ENCODE measurements at places on chromosomes 16 and 17. TPM values are rescaled to one million over a fixed set of nuclear protein-coding genes. Genes with fewer than 3 reads are reported as not detected.
A peak's percentile ranks its signal among the peaks of the same experiment; 100 is the strongest.

- no peak for DNase-seq
- no peaks in the 10 kb centered on the region for H3K27me3 ChIP-seq
- no peak overlapping the region for H3K27ac ChIP-seq
Observed at GRCh38 chr17:48335858-48336500, 94.0 kb downstream of the SKAP1 start.

- DNase-seq, result no peak
- H3K4me3 ChIP-seq, result no peak overlapping the region
- H3K4me1 ChIP-seq, result no peaks in the 10 kb centered on the region
- H3K27ac ChIP-seq, result no peak overlapping the region
Observed at GRCh38 chr17:80092959-80093358, 8.4 kb upstream of the GAA start.

GRCh38 chr17:57735707-57736106 lies 9.4 kb downstream of the CCDC182 start:
- no peaks in the 10 kb centered on the region for H3K4me1 ChIP-seq
- H3K4me3 ChIP-seq, result no peak overlapping the region
- H3K27ac ChIP-seq, result no peak overlapping the region
- no peaks in the 10 kb centered on the region for H3K27me3 ChIP-seq
- no peaks in the 10 kb centered on the region for H3K36me3 ChIP-seq
- peak; percentile 10 for DNase-seq

DNA sequence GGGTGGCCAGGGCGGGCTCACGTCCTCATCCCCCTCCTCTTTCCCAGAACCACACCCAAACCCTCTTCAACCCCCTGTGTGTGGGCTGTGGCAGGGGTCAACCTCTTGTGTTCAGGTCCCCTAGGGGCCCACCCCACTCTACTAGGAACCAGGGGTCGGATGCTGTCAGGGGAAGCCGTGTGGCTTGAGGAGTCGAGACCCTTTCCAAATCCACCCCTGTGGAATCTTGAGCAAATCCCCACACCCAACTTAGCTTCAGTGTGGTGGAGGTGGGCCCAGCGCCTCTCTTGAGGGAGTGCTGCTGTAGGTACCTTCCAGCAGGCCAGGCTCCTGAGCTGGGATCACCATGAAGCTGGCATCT lies 121.5 kb downstream of the MRM1 start:
- DNase-seq, result no peak
- no peaks in the 10 kb centered on the region for H3K27me3 ChIP-seq

GRCh38 chr16:20948444-20948843 lies 47.9 kb downstream of the LYRM1 start:
- H3K36me3 ChIP-seq, result no peaks in the 10 kb centered on the region
- DNase-seq, result no peak
- H3K4me3 ChIP-seq, result no peak overlapping the region
- H3K27ac ChIP-seq, result no peak overlapping the region

The ZNF75A gene
- 42.2 TPM for total RNA-seq

The PRDM7 gene
- total RNA-seq, result not detected

The SHPK gene
- total RNA-seq, result 3.4 TPM

DNA sequence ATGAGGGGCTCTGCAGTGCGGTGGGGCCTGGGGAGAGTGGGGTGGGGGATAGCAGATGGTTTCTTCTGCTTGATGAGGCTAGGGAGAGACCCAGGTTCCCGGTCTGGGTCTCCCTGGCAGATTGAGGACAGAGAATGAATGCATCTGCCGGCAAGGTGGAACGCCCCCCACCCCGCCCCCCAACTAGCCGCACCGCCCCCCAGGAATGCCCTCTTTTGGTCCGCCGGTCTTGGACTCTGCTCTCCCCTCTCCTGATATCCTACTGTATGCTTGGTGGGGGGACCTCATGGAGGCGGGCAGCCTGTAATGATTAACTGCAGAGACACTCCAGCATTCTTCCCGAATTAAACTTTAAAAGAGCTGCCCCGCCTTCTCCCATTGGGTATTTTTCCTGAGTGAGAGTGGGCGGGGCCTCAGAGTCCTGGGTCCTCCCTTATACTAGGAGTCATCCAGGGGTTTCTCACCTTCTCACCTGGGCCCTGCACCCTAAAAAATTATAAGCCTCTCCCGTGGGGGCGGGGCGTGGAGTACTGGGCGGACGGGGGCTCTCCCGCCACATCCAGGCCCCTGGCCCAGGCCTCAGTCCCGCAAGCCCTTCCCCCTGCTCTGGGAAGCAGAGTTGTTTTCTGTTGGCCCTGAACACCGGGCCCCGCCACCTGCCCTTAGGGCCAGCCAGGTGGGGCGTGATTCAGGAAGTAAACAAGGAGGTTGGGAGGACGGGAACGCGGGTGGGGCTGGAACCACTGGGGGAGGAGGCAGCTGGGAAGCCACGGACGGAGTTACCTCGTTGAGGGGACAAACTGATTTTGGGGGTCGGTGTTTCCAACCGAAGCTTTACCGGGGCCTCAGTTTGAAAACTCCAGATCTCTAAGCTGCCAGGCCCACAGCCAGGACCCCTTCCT lies 1.5 kb downstream of the GRB7 start:
- no peaks in the 10 kb centered on the region for H3K36me3 ChIP-seq
- no peak overlapping the region for H3K27ac ChIP-seq
- H3K27me3 ChIP-seq, result peaks cover 22% of the 10 kb centered on the region
- H3K4me3 ChIP-seq, result no peak overlapping the region
- DNase-seq, result no peak

The NPW gene
- total RNA-seq, result 0.80 TPM

DNA sequence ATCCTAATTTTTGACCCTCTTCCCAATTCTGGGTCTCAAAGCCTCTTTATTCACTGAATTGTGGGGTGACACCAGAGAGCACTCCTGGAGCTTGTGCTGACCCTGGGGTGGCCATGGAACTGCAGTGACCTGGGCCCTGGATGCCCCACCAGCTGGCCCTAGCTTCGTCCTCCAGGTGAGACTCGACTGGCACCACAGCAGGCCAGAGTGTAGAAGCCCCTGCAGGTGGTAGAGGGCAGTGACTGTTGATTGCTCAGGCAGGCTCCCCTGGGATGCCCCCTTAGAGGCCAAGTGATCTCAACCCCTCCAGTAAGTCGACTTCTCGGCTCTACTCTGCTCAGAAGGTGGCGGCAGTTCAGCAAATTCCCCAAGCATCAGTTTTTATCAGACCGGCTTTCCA lies 6.4 kb downstream of the FA2H start:
- DNase-seq, result no peak
- H3K4me3 ChIP-seq, result no peak overlapping the region
- H3K4me1 ChIP-seq, result no peaks in the 10 kb centered on the region
- H3K27ac ChIP-seq, result no peak overlapping the region
- H3K27me3 ChIP-seq, result peaks cover 7% of the 10 kb centered on the region

DNA sequence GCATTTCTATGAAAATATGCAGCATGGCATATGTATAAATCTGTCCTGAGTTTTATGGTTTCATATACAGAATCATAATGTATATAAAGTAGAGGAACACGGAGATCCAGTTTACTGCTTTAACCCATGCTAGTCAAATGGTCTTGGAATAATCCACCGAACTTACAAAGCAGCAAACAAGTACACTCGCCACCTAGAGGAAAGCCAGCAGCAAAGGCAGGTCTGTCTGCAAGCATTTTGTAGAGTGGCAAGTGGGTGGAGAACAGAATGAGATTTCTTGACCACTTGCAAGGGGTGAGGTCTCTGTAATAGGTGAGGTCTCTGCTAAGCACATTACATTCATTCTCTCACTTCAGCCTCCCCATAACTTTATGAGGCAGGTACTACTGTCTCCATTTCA lies 308.3 kb downstream of the CA10 start:
- H3K27me3 ChIP-seq, result peaks cover 2% of the 10 kb centered on the region
- no peak overlapping the region for H3K4me3 ChIP-seq
- H3K27ac ChIP-seq, result no peak overlapping the region
- H3K4me1 ChIP-seq, result no peaks in the 10 kb centered on the region
- DNase-seq, result no peak

GRCh38 chr17:47077576-47077975 lies 98.5 kb upstream of the RPRML start:
- no peaks in the 10 kb centered on the region for H3K4me1 ChIP-seq
- no peak overlapping the region for H3K27ac ChIP-seq
- peaks cover 13% of the 10 kb centered on the region for H3K36me3 ChIP-seq
- no peak for DNase-seq

DNA sequence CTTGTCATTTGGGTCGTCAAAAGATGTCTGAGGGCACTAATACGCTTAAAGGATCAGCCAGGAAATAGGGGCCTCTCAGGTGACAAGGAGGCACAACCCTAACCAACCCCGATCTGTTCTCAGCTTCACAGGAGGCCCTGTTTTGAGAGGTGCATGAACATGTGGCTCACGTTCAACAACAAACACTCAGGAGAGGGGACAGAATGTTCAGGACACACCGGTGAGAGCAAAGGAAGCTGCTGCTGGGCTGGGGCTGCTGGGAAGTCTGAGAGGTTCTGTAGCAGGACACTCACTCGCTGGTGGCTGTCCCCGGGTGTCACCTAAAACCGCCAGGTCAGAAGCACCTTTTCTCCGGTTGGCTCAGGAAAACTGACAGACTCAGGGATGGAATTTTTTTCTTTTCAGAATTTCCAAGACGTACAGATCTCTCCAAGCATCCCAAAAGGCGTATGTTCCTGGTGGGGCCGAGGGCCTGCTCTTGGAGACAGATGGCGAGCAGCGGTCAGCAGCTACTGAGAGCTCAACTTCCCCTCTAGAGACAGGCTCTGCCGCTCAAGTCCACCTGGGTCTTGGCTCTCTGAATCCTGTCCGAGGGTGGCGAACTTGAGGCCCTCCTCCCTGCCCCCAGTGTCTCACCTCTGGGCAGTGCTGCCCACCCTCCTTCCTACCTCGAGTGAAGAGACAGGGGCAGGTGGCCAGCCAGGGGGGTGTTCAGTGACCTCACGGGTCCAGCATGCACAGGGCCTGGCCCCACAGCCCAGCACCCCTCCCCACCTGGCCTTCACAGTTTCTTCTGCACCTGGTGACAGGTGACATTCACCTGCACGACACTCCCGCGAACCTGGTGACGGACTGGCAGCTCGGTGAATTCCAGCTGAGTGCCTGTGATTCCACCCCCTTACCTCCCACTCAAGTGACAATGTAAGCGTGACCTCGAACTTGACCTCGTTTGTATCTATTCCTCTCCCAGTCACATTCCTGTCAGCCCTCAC lies 22.9 kb downstream of the CLUH start:
- H3K36me3 ChIP-seq, result peaks cover 27% of the 10 kb centered on the region
- no peak for DNase-seq
- no peaks in the 10 kb centered on the region for H3K27me3 ChIP-seq

The CDRT15 gene
- not detected for total RNA-seq

- no peak overlapping the region for H3K4me3 ChIP-seq
- DNase-seq, result no peak
- peaks cover 19% of the 10 kb centered on the region for H3K4me1 ChIP-seq
- no peaks in the 10 kb centered on the region for H3K36me3 ChIP-seq
- no peak overlapping the region for H3K27ac ChIP-seq
Observed at GRCh38 chr16:583470-583814, 6.4 kb upstream of the RAB40C start.

DNA sequence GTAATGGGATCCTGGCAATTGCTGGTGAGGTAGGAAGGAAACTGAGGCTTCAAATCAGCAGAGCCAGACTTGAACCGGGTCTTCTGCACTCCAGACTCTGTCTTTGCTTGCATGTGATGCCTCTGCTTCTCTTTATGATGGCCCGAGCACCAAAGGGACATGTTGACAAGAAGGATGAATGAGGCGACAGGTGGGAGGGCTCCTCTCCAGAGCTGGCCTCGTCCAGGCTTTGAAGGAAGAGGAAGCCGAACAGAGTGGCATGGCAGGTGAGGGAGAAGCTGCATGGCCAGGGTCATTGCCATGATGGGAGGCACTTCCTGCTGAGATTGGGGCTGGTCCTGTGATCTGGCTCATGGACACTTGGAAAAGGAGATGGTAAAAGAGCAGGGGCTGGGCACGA lies 40.8 kb downstream of the AKAP1 start:
- peaks cover 8% of the 10 kb centered on the region for H3K36me3 ChIP-seq
- no peaks in the 10 kb centered on the region for H3K27me3 ChIP-seq
- H3K27ac ChIP-seq, result no peak overlapping the region
- no peak overlapping the region for H3K4me3 ChIP-seq

GRCh38 chr17:4712526-4712925 lies 2.1 kb downstream of the ARRB2 start:
- H3K27ac ChIP-seq, result peak overlapping the region; percentile 92
- H3K4me1 ChIP-seq, result peaks cover 74% of the 10 kb centered on the region
- H3K36me3 ChIP-seq, result peaks cover 21% of the 10 kb centered on the region
- no peak for DNase-seq

GRCh38 chr16:78522327-78522726 lies 422.9 kb downstream of the WWOX start:
- no peak for DNase-seq
- no peak overlapping the region for H3K4me3 ChIP-seq
- no peaks in the 10 kb centered on the region for H3K4me1 ChIP-seq
- no peaks in the 10 kb centered on the region for H3K36me3 ChIP-seq
- no peak overlapping the region for H3K27ac ChIP-seq
- H3K27me3 ChIP-seq, result no peaks in the 10 kb centered on the region

The KRTAP9-4 gene
- not detected for total RNA-seq

DNA sequence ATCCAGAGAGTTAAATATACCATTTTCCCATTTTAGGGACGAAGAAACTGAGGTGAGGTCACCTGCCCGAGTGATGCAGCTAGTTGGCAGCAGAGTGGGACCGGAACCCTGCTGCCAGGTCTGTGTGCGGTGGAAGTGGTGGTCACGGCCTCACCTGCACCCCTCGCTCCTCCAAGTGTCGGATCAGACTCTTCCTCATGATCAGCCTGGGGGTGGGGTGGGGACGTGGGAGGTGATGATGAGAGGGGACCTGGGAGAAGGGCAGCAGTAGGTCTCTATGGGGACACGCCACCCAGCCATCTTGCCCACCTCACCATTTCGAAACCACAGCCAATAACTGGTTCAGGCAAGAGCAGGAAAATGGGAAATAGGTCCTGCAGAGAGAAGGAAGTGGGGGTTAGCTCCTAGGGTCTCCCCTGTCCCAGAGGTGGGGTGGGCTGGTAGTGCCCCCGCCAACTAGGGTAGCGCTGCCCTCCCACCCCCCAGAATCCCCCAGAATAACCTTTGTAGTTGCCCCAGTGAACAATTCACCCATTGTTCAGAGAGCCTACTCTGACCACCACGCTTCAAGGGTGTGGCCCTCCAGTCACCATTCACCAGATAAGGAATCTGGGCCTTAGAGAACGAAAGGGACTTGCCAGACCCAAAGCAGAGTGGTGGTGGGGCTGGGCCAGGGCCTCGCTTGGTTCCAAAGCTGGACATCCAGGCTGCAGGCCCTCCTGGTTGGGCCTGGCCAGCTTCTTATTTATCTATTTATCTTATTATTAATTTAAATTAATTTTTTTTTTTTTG lies 5.1 kb downstream of the GDPD3 start:
- H3K27me3 ChIP-seq, result no peaks in the 10 kb centered on the region
- H3K36me3 ChIP-seq, result peaks cover 49% of the 10 kb centered on the region
- no peak overlapping the region for H3K27ac ChIP-seq
- DNase-seq, result no peak
- no peak overlapping the region for H3K4me3 ChIP-seq
- peaks cover 11% of the 10 kb centered on the region for H3K4me1 ChIP-seq

The ZNF205 gene
- not detected for total RNA-seq

The EMC8 gene
- total RNA-seq, result 38.9 TPM
